NCI-H187 (cell line): ENCODE measurements at places on chromosomes 11 and 22.
A peak's percentile ranks its signal among the peaks of the same experiment; 100 is the strongest.

DNA sequence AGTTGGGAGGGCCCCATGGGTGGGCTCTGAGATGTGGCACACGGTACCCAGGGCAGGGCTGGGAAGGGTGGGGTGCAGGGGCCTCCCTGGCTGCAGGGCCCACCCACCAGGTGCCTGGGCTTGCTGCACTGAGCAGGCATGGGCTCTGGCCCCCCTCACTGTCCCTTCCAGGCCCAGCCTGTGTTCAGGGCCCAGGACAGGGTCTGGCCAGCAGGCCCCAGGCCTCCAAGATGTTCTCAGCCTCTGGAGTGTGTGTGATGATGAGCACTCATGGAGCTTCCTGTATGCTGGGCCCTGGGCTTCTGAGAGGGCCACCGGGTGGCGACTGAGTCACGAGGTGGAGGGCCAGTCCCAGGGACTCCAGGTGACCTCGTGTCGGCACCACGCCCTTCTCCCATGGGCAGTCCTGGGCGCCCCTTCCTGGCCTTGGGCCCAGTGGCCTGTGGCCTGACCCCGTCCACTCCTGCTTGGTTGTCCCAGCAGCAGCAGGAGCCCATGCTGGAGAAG, 55.9 kb upstream of the CCDC188 start:
- DNase-seq: no peak

- DNase-seq: no peak
These were observed 12.5 kb upstream of the TP53I11 start for GRCh38 chr11:44963136-44963535.

DNA sequence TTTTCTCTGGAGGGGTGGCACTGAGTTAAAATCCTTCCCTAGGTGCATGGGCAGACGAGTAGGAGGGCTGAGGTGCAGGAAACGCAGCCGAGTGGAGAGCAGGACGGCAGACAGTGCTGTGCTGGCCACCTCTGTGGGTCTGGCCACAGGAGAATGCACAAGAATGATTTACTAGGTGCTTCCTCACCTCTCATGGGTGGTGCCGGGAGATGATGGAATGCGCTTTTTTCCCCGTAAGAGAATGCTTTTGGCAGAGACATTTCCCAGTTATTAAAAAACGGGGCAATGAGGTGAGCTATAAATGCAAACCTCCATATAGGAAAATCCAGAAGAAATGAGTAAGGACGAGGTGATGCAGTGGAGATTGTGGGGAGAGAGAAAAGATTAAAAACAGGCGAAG, 86.1 kb downstream of the ADAMTS15 start:
- DNase-seq: no peak

GRCh38 chr11:113907152-113907551, 2.6 kb downstream of the HTR3B start:
- no peak for DNase-seq

- no peak for DNase-seq
These were observed 34.3 kb downstream of the TSPAN18 start for GRCh38 chr11:44760917-44761550.

- DNase-seq: no peak
These were observed 8.8 kb downstream of the H19 start for GRCh38 chr11:1988667-1989317.

DNA sequence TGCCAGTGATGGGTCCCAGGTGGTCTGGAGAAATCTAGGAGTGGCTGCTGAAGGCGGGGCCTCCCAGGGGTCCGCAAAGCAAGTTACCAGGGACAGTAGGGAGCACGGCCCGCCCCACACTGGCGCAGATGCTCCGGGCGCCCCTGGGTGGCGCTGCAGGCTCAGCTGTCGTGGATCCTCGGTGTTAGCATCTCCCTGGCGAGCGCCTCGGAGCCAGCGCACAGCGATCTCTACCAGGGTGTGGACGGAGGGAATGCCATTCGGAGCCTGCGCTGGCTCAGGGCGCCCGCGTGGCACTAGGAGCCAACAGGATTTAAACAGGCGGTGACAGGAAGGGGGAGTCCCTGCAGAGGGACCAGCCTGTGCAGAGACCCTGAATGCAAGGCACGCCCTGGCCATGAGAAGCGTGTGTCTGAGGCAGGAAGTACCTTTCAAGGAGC, 20.2 kb downstream of the FADS3 start:
- peak; percentile 53 for DNase-seq
